ENCODE measurements at places on chromosomes 16 and 17. TPM values are rescaled to one million over a fixed set of nuclear protein-coding genes. Genes with fewer than 3 reads are reported as not detected.

The C16orf89 gene
- total RNA-seq = 25.0 TPM

The DNAAF1 gene
- total RNA-seq = 0.46 TPM

The TMEM235 gene
- total RNA-seq = not detected

The CIBAR2 gene
- not detected for total RNA-seq

The MMP15 gene
- total RNA-seq = 109 TPM

The CTRB2 gene
- total RNA-seq = 26.7 TPM

The ADAMTS18 gene
- total RNA-seq = not detected

The TMEM238L gene
- total RNA-seq = 7.5 TPM

The ATF7IP2 gene
- total RNA-seq = 13.6 TPM

The OSGIN1 gene
- 22.4 TPM for total RNA-seq

The PPY gene
- not detected for total RNA-seq

The KRT36 gene
- total RNA-seq = not detected

The FAM171A2 gene
- 4.0 TPM for total RNA-seq

The KIF2B gene
- total RNA-seq = not detected

The SLFN12 gene
- 16.0 TPM for total RNA-seq

The PEX12 gene
- total RNA-seq = 7.5 TPM

The DPEP2NB gene
- total RNA-seq = not detected

The IL17C gene
- not detected for total RNA-seq

The ZNF785 gene
- 24.0 TPM for total RNA-seq

The MT1H gene
- 2.9 TPM for total RNA-seq

The NPIPA2 gene
- 6.7 TPM for total RNA-seq

The RPL27 gene
- total RNA-seq = 611 TPM

The RDM1 gene
- total RNA-seq = 0.75 TPM

The LPCAT2 gene
- 15.8 TPM for total RNA-seq

The CACNG1 gene
- not detected for total RNA-seq

The TVP23B gene
- 59.8 TPM for total RNA-seq

The PRSS33 gene
- 1.8 TPM for total RNA-seq

The KCTD19 gene
- total RNA-seq = 0.37 TPM

The ALDH3A1 gene
- total RNA-seq = 3.4 TPM

The KRTAP4-3 gene
- not detected for total RNA-seq

The PRSS21 gene
- 4.4 TPM for total RNA-seq

The PCTP gene
- 18.8 TPM for total RNA-seq

Data from mucosa of gallbladder (tissue), 1 donor.